NCI-H524 (cell line): ENCODE measurements at places on chromosomes 6 and 20.

DNA sequence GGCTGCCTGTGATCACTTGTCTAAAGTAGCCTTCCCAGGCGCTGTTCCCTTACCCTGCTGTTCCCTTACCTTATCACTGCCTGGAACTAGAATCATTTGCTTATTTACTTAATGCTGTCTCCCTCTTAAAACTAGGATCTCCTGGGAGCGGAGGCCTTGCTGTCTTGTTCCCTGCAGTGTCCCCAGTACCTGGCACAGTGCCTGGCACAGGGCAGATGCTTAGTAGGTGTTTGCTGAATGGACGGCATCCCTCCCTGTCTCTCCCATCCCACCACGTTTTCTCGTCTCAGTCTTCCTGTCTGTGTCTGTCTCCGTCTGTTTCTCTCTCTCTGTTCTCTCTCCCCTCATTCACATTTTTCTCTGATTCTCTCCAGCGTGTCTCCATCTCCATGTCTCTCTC lies 99.9 kb upstream of the MYL9 start:
- DNase-seq, result no peak

GRCh38 chr20:8353512-8353911 lies 221.4 kb downstream of the PLCB1 start:
- DNase-seq, result no peak

DNA sequence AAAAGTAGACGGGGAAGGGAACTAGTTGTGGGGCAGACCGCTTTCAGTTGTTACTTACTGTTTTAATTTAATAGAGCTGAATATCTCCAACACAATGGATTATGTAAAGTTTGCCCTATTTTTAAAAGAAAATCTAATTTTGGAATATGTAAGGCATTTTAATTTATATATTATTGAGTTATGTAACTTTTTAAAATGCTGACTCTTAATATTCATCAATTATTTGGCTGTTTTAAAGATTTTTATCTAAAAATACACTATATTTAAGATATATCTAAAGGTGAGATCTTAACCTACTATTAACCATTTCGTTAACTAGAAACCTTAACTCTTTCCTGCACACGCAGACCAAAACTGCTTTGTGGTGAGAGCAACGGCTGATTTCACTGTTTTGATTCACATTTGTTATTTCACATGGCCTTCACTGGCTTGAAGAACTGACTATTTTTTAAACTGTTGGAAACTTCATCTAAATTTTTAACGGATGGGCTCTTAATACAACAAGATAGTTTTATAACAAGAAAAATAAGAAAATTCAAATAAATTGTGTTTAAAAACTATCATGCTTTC lies 87.9 kb downstream of the HUS1B start:
- no peak for DNase-seq

DNA sequence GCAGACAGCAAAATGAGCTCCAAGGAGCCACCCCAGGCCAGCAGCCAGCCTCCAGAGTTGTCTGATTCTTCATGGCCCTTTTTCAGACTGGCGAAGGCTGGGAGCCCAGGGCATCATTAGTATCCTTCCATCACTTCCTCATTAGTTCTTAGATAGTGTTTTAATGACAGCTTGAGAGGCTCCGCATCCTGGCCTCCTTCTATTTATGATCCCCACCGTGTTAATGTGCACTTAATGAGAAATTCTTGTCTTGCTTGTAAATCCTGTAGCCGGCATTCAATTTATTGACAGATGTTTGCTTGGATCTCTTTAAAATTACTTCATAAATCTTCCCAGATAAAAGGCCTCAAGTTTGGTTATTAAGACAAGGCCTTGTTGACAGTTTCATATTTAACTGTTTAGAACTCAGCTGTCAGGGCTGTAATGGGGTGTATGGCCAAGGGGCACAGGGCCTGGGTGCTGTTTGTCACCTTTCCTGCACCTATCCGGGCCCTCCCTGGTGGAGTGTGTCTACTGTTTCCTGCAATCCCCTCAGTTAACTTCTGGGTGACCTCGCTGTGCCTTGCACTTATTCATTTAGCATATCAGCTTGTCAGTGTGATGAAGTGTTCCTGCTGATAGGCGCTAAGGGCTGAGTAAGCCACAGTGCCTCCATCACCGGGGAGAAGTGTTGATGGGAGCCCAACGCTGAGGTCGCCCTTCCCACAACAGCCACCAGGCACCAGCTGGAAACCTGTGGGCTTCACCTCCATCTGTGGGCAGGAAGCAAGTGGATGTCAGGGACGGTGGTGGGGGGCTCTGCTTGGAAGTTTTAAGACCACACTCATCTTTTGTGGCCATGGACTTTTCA lies 169.3 kb downstream of the TSHZ2 start:
- peak; percentile 79 for DNase-seq

DNA sequence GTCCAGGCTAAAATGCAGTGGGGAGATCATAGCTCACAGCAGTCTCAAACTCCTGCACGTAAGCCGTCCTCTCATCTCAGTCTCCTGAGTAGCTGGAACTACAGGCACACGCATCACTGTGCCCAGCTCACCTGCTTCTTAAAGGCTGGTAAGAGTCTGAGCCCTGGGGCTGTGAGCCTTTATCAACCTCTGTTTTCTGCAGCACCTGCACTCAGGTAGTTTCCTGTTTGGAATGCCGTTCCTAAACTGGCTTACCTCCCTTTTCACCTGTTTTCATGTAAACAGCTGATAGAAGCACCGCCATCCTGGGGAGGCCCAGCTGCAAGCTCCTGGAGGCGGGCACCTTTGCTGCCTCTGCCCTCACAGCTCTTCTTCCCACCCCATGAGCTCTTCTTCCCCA lies 45.4 kb downstream of the SLC24A3 start:
- DNase-seq, result no peak

DNA sequence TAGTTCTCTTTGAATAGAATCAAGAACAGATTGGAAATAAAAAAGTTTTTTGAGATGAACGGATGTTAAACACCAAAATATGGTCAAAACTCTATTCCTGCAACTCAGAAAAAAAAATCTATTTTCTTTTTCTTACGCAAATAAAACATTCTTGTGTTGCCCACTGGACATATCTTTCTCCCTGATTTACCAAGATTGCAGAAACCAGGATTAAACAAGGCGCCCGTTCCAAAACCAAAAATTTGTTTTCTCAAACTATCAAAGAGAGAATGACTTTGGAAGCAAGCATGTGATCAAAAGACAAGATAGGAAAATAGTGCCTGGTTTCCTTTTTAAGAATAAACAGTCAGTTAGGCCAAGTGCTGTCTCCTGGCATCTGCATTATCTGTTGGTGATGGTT lies 273.1 kb downstream of the CLIC5 start:
- DNase-seq, result no peak

- no peak for DNase-seq
Observed at GRCh38 chr6:129370268-129370916, 339.6 kb downstream of the ARHGAP18 start.

DNA sequence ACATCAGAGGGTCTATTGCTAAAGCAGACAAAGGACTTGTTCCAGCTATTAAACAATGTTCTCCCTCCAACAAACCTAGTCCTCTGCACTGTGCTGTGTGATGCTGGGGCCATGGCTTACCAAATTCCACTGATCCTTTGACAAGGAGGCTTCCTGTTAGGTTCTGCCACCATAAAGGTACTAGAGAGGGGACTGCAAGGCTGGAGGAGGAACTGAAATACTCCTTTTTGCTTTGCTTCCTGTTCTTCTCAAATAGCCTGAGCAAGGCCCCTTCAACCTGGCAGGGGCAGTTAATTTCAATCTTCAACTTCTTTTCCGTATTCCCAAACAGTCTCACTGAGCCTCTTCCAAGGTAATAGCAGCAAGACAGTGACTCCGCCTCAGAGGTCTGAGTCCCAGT lies 286.4 kb upstream of the IRAK1BP1 start:
- no peak for DNase-seq

DNA sequence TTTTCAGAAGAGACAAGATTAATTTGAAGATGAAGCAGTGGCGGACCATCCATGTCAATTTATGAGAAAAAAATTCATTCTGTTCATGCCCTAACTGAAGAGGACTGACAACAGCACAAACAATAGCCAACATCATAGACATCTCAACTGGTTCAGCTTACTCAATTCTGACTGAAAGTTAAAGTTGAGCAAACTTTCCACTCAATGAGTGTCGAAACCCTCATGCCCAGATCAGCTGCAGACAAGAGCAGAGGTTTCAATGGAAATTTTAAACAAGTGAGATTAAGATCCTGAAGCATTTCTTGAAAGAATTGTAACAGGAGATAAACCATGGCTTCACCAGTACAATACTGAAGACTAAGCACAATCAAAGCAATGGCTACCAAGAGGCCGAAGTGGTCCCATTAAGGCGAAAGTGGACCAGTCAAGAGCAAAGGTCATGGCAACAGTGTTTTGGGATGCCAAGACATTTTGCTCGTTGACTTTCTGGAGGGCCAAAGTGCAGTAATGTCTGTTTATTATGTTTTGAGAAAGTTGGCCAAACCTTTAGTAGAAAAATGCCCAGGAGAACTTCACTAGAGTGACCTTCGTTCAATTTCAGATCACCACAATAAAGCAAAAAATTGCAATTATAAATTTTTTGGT lies 6.1 kb upstream of the SFT2D1 start:
- no peak for DNase-seq

DNA sequence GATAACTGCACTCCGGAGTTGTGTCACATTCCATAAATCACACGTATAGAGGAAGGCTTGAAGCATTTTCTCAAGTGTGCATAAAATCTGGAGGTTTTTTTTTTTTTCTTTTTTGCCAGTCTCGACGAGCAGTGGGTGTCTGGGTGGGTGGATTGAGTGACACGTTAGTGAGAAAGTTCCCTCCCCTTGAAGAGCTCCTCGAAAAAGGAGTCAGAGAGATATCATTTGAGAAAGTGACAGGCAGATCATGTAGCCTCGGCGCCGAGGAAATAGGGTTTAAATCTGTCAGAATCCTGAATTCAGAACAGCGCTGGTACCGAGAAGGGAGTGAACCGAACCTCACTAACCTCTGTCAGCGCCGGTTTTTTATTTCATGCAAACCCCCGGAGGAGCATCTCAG lies 269.5 kb upstream of the ARID1B start:
- no peak for DNase-seq

DNA sequence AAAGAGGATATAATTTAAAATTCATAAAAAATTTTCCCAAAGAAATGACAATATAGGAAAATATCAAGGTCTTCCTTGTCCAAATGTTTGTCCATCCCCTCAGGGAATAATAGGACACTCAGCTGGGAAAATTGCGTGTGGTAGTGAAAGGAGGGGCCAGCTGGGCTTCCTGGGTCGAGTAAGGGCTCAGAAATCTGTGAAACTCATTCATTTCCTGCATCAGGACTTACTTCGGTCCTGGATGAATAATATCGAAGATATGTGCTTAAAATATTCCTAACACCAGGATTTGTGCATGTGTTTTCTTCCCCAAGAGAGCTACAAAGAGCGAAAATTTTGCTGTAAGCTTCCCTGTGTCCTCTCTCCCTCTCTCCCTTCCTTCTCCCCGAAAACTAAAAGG lies 118.2 kb upstream of the GJE1 start:
- DNase-seq, result no peak

GRCh38 chr6:161292145-161292544 lies 18.3 kb upstream of the AGPAT4 start:
- DNase-seq, result no peak

DNA sequence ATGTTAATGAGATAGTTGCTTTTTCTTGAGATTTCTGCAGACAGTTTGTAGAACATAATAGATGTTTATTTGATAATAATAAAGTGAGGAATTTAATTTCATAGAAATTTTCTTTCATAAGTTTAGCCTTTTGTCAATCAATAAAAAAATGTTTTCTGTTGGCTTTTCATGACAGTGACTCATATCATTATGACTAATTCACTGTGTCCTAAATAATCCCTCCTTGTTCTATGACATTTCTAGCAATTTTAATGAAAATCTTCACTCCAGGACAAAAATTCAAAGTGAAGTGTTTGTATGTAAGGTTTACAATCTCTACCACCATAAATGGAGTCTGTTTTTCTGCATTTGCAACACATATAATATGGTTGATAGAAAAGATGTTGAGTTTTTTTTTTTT lies 109.9 kb downstream of the UTRN start:
- DNase-seq, result no peak

DNA sequence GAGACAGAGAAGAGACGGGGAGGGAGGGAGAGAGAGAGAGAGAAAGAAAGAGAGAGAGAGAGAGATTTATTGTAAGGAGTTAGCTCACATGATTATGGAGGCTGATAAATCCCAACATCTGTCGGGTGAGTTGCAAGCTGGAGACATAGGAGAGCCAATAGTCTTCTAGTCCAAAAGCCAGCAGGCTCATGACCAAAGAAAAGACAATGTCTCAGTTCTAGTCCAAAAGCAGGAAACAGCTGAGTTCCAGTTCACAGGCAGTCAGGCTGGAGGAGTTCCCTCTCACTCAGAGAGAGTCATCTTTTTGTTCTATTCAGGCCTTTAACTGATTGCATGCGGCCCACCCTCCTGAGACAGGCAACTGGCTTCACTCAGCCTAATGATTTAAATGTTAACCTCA lies 416.6 kb downstream of the PREX1 start:
- DNase-seq, result no peak

- DNase-seq, result no peak
Observed at GRCh38 chr6:48472091-48472490, 361.1 kb upstream of the PTCHD4 start.

- no peak for DNase-seq
Observed at GRCh38 chr6:132354517-132355167, 46.6 kb downstream of the MOXD1 start.

- no peak for DNase-seq
Observed at GRCh38 chr20:62618611-62619529, 23.4 kb upstream of the SLCO4A1 start.

GRCh38 chr20:53569005-53569404 lies 24.6 kb downstream of the ZNF217 start:
- no peak for DNase-seq

DNA sequence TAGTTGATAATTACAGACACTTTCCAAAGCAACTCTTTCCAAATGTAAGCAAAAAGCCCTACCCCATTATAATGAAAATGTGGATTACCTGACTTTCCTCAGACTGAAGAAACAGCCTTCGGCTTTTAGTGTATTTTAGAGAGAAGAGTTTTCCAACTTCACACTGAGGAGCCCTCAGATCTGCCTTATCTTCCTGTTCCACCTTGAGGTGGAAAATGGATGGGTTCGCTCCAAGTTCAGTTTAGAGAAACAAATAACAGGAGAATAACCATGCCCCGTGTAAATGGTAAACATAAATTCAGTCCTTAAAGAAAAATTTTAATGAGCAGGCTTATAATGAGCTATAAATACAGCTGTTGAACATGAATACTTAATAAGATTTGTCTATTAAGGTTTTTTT lies 21.1 kb upstream of the MTHFD1L start:
- no peak for DNase-seq

DNA sequence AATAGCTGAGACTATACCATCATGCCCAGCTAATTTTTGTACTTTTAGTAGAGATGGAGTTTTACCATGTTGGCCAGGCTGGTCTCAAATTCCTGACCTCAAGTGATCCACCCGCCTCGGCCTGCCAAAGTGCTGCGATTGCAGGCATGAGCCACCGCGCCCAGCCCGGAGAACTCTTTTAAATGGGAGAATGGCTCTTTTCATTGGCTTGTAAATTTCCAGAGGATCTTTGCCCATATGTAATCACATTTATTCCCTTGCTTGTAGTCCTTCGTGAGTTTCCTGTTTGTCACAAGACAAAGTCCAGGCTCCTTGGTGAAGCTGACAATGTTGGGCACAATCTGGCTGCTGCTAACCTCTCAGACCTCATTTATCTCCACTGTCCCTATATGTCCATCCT lies 135.1 kb downstream of the CEP57L1 start:
- no peak for DNase-seq

- no peak for DNase-seq
Observed at GRCh38 chr6:128400875-128401274, 119.5 kb downstream of the PTPRK start.

GRCh38 chr20:52704553-52704952 lies 267.6 kb upstream of the TSHZ2 start:
- no peak for DNase-seq

GRCh38 chr6:157800420-157801237 lies 22.4 kb upstream of the SNX9 start:
- no peak for DNase-seq
